ENCODE measurements at places on chromosomes 11 and 22.

DNA sequence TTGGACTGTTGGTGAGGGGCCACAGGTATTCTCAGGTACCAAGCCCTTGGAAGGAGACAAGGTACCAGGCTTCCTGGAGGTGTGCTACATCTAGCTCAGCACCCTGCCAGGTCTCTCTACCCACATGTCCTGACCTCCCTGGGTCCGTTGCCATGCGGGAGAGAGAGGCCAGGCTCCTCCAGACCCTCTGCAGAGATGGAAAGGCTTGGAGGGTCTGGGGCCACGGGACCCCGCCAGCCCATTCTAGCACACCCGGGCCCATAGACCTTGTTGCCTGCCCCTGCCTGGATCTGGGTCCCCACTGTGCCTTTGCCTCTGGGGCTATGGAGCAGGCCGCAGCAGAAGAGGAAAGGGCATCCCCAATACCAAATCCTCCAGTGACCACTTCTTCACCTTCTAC is 2.2 kb upstream of the APOC3 start:
- no peak for DNase-seq

DNA sequence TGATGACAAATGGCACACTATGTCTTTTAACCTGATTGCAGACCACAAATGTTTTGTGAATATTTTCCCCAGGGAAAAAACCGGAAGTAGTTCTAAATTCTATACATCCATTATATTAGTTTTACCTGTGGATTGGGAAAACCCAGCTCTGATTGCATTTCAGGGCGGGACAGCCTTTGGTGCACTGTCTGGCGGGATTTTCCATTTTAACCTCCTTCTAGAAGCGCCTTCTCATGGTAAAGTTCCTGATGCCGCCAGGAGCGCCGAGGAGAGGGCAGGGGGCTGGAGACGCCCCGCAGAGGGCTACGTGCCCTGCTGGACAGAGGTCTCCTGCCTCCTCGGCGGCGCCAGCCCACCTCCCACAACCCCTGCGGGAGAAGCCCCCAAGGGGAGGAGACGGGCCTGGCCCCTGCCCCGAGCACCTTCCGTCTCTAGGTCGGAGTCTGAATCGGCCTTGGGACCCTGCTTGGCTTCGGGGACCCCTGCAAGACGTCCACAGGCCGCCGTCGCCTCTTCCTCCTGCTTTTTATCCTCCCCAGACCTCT is 1.2 kb upstream of the P2RX6 start:
- DNase-seq, result no peak

GRCh38 chr22:19292458-19293230 is 1.1 kb upstream of the CLTCL1 start:
- no peak for DNase-seq

GRCh38 chr22:31595271-31595670 is 66.7 kb downstream of the PISD start:
- no peak for DNase-seq

GRCh38 chr22:26466196-26466595 is 17.4 kb downstream of the HPS4 start:
- peak; percentile 28 for DNase-seq

GRCh38 chr22:48794906-48795305 is 1032.8 kb downstream of the BRD1 start:
- DNase-seq, result no peak

- no peak for DNase-seq
Measured at GRCh38 chr11:44949160-44950030, 1.3 kb downstream of the TP53I11 start.

Measured in foreskin fibroblast (primary cell).